SIG-M5 (cell line): ENCODE measurements at places on chromosomes 2 and 18.

DNA sequence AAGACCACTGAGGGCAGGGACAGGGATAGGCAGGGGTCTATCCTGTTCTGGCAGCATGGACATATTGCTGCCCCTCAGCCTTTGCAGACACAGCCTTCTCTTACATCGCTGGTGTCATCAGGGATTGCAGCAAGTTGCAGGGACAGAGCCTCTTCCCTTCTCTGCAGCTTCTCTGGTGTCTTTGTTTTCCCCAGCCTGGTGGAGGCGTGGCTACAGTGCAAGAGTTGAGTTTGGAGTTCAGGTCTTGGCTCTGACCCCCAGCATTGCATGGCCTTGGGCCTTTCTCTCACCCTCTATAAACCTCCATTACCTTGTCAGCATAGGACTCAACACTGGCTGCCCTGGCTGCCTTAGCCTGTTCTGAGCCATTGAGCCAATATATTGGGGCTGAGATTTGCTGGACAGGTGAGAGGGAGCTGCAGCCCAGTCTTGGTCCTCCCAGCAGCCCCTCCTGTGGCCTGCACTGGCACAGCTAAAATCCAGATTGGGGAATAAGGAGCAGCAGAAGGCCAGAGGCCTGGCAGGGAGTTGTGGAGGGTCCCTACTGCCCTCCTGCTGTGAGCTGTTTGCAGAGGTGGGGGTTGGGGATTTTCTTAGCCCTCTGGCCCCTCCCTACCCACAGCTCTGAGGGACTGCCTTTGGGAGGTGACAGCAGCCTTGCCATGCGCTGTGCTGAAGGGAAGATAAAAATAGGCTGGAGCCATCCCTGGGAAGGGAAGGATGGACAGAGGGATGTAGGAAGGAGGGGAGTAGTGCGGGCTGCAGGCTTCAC lies 22.8 kb downstream of the EHD3 start:
- DNase-seq = no peak

DNA sequence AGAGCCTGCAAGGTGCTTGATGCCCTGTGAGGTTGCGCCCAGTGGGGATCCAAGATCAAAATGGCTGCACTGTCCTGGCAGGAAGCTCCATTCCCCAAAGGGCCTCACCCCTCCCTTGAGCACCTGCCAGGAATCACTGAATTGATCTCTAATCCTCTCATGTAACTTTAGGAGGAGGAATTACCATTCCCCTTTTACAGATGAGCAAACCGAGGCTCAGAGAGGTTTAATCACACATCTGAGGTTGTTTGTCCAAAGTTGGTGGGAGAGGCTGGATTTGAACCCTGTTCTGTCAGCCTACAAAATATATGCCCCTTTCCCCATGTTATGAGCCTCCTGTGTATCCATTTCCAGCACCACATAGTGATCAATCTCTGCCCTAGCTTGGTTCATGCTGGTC lies 10.5 kb downstream of the ASIC4 start:
- no peak for DNase-seq

- no peak for DNase-seq
Observed at GRCh38 chr2:50674876-50675275, 357.1 kb downstream of the NRXN1 start.

- no peak for DNase-seq
Observed at GRCh38 chr2:170598067-170598395, 117.1 kb upstream of the SP5 start.

GRCh38 chr2:96954011-96954846 lies 32.2 kb downstream of the FAM178B start:
- no peak for DNase-seq

- DNase-seq = no peak
Observed at GRCh38 chr18:79890674-79891073, 60.8 kb downstream of the SLC66A2 start.

DNA sequence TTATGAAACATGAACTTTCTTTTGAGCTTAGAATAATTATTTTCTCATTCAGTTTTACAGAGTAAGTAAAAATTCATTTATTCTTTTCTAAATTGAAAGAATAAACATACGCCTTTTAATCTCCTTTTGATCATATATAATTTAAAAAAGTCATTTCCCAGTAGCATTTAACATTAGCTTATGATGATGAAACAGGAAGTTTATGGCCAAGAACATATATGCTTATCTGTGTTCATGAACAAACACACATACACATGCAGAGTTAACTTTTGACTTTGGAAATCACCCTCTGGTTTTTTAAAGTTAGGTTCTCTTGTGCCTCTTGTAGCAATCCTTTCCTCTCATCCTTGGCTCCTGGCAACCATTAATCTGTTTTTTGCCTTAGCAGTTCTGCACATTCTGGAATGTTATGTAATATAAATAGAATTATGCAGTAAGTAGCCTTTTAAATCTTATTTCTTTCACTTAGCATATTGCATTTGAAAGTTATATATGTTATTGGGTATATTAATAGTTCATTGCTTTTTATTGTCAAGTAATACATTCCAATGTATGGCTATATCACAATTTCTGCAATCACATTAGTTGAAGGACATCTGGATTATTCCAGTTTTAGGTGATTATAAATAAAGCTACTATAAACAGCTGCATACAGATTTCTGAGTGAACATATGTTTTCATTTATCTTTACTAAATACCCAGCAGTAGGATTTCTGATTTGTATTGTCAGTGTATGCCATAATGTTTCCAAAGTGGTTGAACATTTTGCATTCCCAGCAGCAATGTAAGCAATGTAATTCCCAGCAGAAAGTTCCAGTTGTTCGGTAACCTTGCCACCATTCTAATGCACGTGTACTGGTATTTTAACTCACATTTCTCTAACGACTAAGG lies 210.3 kb downstream of the ZRANB3 start:
- DNase-seq = no peak

DNA sequence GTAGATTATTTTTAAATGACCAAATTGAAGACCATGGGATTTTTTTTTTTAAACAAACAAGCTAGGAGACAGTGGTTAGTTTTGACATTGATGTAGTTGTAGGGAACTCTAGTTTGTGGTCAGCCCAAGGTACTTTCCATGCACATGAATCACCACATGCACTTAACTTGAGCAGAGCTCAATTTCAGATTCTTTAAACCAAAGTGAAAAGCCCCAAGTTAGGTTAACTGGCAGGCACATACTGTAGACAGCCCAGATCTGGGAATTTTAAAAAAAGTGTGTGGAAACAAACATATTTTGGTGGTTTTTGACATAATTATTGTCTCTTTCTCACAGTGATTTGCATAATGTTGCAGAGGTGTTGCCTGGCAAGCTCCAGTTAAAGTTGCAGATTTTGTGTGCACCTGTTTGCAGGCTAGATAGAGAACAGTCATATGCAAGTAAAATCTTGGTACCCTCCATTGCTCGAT lies 88.4 kb downstream of the BCL2L11 start:
- no peak for DNase-seq

DNA sequence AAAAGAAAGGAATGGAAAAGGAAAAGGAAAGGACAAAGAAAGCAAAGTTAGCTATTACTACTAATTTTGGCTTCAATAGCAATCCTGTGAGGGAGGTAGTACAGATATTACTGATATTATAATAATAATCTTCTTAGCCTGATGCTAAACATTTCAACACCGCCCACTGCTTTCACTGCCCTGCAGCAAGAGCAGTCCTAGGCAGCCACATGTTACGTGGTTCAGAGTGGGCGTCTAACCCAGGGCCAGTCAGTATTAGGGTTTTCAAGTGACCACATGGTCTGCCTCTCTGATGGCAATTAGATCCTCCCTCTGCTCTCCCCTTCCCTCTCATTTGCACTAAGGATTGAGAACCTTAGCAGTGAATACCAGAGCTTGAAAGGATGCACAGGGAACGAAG lies 83.7 kb upstream of the ZNF397 start:
- no peak for DNase-seq

DNA sequence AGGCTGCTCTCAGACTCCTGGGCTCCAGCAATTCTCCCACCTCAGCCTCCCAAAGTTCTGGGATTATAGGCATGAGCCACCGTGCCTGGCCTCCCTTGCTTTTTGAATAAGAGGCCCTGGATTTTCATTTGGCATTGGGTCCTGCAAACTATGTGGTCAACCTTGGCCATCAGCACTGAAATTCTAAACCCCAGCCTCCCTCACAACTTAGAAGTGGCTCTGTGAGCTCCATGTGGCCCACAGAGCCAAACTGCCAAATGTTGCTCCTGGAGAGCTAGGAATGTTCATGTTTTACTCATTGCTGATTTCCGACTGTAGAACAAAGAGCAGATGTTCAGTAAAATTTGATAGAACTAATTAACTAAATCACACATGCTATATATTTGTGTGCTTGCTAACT lies 210.6 kb upstream of the AGAP1 start:
- no peak for DNase-seq

DNA sequence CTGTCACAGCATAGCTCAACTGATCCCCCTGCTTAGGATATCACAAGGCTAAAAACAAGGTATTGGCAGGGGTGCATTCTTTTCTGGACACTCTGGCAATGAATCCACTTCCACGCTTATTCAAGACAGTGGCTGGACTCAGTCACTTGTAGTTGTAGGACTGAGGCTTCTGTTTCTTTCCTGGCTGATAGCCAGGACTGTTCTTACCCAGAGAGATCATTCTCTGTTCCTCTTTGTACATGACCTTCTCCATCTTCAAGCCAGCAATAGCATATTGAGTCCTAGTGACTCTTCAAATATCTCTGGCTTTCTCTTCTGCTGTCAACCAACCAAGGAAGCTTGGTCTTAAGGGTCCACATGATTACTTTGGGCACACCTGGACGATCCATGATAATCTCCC lies 241.3 kb downstream of the RBM43 start:
- no peak for DNase-seq

DNA sequence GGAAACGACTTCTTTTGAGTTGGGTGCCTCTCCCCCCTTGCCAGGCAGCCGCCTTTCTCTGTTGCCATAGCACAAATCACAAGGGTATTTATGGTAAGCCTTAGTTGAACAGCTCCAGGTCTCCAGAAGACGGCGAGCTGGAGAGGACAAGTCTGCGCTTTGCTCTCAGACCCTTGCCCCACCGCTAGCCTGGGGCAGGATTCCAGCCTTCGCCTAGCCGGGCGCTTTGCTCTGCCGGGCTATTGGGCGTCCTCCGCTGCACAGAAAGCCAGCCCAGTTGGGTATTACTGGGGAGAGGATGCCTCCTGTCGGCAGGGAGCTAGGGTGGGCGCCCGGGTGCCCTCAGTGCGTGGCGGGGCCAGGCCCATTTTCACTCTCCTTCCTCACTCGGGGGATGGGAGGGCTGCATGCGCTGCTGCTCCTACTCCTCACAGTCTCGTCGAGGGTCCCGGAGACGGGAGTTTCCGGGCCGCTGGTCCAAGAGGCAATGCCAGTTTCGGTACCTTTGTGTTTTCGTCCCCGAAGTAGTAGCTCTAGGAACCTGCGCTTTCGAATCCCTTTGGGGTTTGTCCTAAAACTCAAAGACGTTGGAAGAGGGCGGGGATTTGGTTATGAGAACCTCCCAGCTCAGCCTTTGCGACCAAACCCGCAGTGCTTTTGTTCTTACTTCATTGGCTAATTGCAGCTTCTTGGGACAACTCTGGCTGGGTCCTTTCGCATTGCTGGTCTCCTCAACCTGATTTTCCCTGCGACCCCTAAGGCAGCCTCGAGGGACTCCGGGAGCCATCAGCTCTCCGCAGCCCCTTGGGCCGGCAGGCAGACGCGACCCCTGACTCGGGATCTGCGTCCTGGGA lies 3.6 kb upstream of the DLX2 start:
- DNase-seq = no peak

- DNase-seq = no peak
Observed at GRCh38 chr18:13112982-13113381, 105.6 kb upstream of the LDLRAD4 start.

DNA sequence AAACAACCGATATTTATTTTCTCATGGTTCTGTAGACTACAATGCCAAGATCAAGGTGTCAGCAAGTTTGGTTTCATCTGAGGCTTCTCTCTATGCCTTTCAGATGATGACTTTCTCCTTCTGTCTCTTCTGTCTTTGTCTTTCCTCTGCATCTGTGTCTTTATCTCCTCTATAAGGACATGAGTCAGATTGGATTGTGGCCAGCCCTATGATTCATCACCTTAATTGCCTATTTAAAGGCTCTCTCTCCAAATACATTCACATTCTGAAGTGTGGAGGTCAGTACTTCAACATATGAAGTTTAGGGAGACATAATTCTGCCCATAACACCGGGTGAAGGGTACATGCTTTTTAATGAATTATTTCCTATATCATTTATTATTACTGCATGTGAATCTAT lies 71.2 kb upstream of the CNTNAP5 start:
- no peak for DNase-seq

DNA sequence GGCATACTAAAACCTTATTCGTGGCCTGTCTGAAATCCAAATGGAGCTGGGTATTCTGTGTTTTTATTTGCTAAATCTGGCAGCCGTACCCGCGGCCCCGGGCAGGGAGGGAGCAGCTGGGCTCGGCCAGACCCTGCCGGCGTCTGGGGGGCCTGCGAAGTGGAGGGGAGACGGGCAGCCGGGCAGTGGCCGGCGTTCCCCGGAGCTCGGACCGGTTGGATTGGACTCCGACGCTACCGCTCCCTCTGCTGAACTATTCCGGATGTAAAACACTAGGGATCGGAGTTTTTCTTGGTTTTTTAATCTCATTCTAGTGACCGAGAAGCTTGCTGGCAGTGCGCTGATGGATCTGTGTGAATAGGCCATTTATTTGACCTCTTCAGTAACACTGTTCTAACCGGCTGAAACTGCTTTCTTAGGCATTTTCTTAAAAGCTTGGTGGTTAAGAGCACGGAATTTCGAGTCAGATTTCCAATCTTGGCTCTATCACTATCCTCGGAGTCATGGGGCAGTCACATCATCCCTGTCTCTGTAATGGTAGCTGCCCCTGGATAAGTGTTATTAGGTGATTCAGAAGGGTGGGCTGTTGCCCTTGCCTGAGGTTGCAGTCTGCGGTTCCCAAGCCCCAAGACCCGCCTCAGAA lies 694 bp downstream of the UNC50 start:
- DNase-seq = no peak

DNA sequence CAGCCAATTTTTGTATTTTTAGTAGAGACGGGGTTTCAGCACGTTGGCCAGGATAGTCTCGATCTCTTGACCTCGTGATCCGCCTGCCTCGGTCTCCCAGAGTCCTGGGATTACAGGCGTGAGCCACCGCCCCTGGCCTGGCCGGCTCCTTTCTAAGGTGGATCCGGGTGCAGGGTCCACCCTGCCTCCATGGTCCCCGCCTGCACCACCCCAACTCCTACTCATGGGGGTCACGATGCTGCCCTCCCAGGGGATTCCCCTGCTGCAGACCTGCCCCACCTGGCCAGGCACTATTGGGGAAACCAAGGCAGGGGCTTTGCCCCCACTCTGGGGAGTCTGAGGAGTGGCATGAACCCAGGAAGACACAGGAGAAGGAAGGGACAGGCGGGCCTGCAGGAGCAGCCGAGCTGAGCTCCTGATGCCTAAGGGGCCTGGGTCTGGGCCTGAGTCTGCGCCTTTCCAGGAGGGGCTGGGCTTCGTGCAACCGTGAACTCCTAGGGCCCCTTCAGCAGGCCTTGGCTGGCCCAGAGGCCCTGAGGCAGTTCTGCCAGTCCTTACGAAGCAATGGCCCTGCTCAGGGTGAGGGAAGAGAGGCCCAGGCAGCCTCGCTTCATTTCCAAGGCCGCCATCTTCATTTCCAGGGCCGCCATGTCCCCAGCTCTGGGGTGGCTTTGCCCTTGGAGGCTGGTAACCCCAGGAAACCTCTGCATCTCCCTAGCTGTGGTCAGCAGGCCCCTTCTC lies 67.2 kb upstream of the SMAD7 start:
- DNase-seq = no peak

GRCh38 chr2:217065012-217065290 lies 205.1 kb upstream of the TNP1 start:
- DNase-seq = no peak

- DNase-seq = no peak
Observed at GRCh38 chr2:31127931-31128330, 10.3 kb downstream of the GALNT14 start.
